ENCODE measurements at places on chromosomes 6 and 20.

DNA sequence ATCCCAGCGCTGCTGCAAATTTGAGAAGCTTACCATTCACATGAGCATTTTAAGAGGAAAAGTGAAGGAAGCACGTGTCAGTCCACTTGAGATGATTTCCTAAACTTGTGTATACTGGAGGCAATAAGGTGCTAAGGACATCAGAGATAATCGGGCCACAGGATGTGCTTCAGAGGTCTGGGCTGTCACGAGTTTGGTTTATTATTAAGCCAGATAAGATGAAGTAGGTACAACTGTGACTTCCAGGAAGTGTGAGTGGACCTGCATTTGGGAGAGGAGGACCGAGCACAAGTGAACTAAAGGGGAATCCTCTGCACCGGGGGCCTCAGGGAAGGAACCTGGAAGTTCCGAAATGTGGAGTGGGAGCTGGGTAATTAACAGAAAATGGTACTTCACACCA lies 1.4 kb downstream of the SAMD5 start:
- DNase-seq = peak; percentile 79

GRCh38 chr6:114052141-114052540 lies 81.2 kb upstream of the HDAC2 start:
- no peak for DNase-seq

- DNase-seq = peak; percentile 46
These were observed 20.6 kb downstream of the XKR7 start for GRCh38 chr20:31988430-31989015.

- no peak for DNase-seq
These were observed 106.8 kb downstream of the COL19A1 start for GRCh38 chr6:69973138-69973537.

DNA sequence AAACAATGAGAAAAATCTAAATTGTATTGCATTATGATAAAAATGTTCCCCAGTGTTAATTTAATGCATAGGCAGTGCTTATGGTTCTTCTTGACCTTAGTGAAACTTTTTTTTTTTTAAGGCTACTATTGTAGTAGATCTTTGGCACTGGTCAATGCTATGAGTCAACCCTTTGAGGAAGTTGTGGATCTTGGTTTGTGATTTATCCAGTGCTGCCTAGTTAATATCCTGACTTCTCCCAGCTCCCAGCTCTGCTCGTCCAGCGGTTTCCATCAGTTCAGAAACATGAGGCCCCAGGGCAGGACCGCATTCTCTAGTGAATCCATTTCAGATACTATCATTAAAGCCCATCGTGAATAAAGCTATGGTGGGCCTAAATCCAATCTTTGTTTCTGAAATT lies 364.5 kb upstream of the JARID2 start:
- DNase-seq = peak; percentile 28

- no peak for DNase-seq
These were observed 21.3 kb upstream of the MICB start for GRCh38 chr6:31476515-31477139.

DNA sequence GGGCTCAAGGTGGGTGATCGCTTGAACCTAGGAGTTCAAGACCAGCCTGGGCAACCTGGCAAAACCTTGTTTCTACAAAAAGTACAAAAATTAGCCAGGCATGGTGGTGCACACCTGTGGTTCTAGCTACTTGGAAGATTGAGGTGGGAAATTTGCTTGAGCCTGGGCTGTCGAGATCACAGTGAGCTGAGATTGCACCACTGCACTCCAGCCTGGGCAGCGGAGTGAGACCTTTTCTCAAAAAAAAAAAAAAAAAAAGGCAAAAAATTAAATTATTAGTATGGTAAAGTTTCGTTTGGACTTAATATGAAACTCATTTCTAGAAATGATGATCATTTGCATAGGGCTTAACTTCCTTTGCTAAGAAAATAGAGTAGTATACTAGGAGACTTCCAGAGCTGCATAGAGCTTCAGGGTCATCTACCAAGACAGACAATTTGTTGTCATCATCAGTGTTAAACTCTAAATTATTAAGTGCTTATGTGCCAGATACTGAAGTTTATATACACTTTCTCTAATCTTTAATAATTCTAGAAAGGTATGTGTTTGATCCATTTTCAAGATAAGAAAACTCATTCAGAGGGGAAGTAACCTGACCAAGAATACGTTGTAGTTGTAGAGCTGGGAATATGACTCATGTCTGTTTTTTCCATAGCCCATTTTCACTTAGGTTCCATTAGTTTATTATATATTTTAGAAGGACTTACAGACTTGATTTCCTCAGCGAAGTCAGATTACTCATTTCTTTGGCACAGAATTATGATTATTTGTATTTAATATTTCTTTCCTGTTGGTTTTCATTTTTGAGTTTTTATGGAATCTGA lies 84.5 kb downstream of the SLC16A10 start:
- DNase-seq = no peak

GRCh38 chr6:150342126-150342525 lies 26.7 kb upstream of the IYD start:
- DNase-seq = no peak

GRCh38 chr20:61932199-61932592 lies 133.5 kb downstream of the TAF4 start:
- no peak for DNase-seq

DNA sequence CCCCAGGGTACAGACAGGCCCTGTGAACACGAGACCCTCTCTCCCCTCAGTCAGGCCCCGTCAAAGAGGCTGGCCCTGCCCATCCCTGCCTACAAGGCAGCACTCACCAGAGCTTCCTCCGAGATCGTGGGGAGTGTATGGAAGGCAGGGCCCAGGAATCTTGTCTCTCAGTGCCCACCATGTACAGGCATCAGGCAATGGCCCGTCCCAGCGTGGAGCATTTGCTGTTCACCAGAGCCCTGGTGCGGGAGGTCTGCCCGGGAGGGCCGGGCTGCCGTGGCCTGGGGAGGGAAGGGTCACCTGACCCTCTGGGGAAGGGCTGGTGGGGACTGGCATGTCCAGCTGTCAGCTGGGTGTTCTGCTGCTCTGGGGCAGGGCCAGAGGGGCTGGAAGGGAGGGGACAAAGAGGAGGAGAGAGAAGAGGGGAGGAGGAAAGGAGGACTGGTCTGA lies at the start of gene IP6K3:
Gene IP6K3 (minus strand): TSS at position 255 of the 450 bp plus-strand sequence. CDS start 11,429 bp downstream, outside the sequence.
- no peak for DNase-seq

GRCh38 chr20:63702751-63703470 lies 4.9 kb downstream of the ARFRP1 start:
- DNase-seq = no peak

DNA sequence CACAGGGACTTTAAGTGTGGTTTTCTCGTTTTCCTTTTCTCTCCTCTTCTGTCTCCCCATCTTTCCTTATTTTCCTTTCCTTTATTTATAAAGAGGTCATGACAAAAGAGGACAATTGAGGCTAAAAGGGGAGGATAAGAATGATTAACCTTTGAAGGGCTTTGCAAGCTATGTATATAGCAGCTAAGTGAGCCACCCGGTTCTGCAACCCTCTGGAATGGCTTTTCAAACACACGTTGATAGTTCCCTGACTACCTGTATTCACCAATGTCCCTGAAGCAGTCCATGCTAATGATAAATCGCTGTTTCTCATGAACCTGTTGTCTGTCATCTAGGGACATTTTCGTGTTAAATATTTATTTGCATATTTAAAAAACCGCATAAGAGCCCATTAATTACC lies 124.4 kb upstream of the RALGAPA2 start:
- no peak for DNase-seq

GRCh38 chr6:97947841-97948240 lies 664.8 kb upstream of the MMS22L start:
- DNase-seq = peak; percentile 87

- no peak for DNase-seq
These were observed 54.2 kb downstream of the ARMC2 start for GRCh38 chr6:108902382-108902792.

GRCh38 chr6:41715795-41716515 lies 19.5 kb downstream of the TFEB start:
- no peak for DNase-seq

GRCh38 chr6:47009583-47009982 lies 32.5 kb downstream of the ADGRF1 start:
- no peak for DNase-seq

- no peak for DNase-seq
These were observed 68.0 kb upstream of the QKI start for GRCh38 chr6:163346497-163346961.

DNA sequence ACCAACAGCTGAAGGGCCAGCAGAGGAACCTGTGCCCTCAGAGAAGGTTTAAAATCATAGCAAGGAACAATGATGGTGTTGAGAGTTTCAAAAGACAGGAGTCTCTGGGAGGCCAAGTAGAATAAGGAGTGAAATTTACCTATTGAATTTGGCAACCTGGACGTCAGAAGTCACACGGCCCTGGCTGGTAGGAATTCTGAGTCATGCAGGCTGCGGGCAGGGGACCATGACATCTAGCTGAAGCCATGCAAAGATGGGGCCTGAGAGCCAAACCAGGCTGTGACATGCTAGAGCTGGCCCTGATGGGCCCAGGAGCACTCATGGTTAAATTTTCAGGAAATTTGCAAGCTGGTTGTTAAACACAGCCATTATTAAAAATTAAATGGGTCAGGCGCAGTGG lies 64.0 kb upstream of the SNX9 start:
- DNase-seq = peak; percentile 55

DNA sequence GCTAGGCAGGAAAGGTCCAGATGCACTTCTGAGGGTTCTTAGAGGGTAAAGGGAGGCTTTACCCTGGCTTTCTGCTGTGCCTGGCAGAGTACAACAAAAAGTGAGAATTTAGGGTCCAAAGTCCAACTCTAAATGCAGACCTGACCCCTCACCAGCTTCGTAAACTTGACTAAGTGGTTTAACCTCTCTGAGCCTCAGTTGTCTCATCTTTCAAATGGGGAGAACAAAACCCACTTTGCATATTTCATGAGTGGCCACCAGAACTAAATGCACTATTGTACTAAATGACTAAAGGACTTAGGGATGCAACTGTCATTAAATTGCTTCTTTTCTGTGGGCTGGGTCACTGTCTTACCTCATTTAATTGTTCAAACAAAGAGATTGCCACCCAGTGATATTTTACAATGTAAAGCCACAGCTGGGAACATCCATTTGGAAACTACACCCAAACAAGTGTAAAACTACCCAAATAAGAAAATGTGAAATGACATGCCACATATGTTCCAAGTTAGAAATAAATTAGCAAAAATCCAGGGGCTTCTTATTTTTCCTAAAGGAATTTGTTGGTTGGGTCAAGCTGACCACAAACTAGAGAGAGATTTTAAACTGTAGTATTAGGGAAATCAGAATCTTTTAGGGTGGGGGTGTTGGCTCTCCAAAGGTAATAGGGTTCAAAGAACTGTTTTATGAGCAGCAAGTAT lies 48.3 kb upstream of the RIN2 start:
- no peak for DNase-seq

DNA sequence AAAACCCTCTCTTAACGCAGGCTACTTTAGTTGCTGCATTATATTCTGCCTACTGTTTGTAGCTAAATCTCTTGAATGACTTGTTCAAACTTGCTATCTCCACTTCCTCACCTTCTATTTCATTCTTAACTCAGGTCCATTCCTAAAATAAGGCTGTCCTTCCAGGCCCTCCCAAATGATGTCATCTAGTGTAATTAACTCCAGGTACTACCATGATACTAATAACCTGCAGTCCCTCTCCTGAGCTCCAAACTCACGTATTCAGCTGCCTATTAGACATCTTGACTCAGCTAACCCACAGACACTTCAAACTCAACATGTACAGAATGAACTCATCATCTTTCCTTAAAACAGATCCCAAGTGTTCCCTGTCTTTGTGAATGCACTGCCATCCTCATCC lies 10.5 kb upstream of the TOP1 start:
- no peak for DNase-seq

DNA sequence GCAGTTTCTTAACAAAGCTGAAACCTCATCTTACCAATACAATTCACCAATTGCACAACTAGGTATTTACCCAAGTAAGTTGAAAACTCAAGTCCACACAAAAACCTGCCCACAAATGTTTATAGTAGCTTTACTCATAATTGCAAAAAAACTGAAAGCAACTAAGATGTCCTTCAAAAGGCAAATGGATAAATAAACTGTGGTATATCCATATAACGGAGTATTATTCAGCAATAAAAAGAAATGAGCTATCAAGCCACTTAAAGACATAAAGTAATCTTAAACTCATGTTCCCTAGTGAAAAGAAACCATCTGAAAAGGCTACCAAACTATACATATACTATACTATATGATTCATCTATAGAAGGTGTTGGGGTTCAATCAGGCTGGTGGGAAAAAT lies 179.7 kb downstream of the HACE1 start:
- DNase-seq = no peak

DNA sequence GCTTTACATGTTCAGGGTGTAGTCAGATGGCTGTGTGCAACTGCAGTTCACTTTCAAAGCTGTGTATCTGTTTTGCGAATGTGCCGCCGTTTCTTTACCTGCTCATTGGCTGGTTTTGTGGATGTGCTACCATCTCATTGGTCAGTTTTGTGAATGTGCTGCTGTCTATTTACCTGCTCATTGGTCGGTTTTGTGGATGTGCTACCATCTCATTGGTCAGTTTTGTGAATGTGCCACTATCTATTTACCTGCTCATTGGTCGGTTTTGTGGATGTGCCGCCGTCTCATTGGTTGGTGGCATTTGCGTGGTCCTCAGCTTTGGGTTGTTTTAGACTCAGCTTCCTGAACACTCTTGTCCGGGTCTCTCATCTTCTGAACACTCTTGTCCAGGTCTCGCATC lies 40.5 kb upstream of the BHLHE23 start:
- DNase-seq = no peak

GRCh38 chr6:57201718-57202117 lies 20.4 kb downstream of the RAB23 start:
- no peak for DNase-seq

- DNase-seq = no peak
These were observed 30.7 kb upstream of the ZBP1 start for GRCh38 chr20:57650756-57651483.

- no peak for DNase-seq
These were observed 2.4 kb upstream of the PRPH2 start for GRCh38 chr6:42724825-42725224.

DNA sequence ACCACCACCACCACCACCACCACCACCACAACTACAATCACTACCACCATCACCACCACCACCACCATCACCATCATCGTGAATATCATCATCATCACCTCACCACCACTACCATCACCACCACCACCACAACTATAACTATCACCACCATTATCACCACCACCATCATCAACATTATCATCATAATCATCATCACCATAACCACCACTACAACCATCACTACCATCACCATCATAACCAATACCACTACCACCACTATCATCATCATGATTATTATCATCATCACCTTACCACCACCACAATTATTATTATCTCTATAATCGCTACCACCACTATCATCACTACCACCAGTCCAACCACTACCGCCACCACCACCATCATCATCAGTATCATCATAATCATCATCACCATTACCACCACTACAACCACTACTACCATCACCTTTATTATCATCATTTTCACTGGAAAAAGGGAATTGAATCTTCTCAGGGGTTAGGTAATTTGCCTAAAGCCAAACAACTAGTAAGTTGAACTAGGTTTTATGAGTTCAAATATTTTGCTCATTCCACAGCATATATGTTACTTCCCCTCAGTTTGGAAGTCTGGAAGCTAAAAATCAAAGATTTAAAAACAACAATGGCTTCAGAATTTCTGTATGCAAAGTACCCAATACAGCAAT lies 8.3 kb downstream of the RIPOR2 start:
- no peak for DNase-seq

Measured in Caki2 (cell line).